ENCODE measurements at places on chromosomes 4 and X. TPM values are rescaled to one million over a fixed set of nuclear protein-coding genes. Genes with fewer than 3 reads are reported as not detected.

GRCh38 chr4:136573460-136573859 is 958.8 kb downstream of the PCDH18 start:
- DNase-seq, result no peak

DNA sequence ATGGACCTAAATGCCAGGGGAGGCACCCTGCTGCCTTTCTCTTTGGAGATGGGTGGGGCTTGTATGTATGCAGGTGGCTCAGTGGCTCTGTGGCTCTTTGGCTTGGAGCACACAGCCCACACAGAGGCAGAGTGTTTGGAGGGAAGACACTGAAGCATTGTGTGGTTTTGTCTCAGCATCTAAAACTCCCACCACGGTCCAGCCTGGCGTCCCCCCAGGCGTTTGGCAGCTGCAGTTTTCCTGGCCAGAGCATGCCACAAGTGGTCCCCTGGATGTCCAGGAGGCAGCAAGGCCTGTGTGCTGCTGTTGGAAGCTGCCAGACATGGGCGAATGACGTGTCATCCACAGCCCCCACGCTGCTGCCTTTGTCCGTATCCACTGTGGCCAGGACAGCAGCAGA is 32.2 kb upstream of the PSAPL1 start:
- DNase-seq, result peak; percentile 3

DNA sequence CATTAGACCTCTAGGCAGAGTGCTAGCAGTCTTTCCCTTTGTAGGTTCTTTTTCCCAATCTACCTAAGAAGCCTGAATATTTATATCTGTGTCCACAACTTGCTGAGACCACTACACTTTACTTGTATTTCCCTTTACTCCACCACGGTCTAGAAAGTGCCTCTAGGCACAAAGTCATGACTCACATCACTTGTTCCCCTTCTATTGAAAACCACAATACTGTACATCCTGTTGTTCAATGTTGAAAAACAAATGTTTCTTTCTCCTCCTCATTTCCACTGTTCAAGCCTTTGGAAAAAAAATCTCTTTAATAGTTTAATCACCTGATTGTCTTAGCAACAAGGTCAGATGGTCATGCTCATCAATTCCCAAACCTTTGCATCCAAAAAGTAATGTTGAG is 326.7 kb downstream of the GUCY2F start:
- peak; percentile 55 for DNase-seq

DNA sequence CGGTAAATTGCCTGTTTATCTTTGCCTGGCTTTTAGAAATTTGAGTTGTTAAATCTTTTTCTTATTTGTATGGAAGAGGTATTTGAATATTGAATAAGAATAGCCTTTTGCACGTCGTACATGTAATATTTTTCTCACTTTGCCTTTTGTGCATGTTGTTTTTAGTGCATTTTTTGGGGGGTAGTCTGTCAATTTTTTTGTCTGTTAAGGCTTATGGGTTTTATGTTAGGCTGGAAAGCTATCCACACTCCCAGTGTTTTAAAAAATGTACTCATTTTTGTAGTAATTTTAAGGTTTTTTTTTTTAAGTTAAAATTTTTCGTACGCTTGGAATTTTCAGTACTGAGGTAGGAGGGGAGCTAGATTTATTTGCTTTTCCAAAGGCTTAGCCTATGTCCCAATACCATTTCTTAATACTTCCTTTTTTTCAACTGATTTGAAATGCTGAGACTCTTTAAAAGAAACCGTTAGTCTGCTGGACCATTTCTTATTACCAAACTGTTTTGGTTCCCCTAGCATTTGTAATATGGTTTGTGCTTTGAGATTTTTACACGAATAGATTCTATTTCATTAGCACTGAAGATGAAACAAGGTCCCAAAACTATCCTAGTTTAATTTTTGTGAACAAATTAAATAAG is 1.3 kb downstream of the HERC5 start:
- DNase-seq, result no peak

DNA sequence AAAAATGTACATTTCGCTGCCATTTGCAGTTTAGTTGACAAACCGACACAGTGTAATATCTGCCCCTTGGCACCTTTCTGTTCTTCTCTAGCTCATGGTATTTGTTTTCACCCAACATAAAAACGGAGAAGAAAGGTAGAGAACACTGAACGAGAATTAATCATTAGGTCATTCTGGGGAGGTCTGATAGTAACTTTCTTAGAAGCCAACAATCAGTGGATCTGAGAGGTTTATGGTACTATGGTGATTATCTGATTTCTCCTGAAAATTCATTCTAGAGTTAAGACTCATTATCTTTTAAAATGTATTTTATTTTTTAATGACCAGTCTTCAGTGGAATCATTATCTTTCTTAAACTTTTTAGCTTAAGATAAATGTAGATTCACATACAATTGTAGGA is 8.5 kb downstream of the RAPGEF2 start:
- no peak for DNase-seq

- no peak for DNase-seq
These were observed 3.6 kb downstream of the ARHGAP24 start for GRCh38 chr4:85478576-85478975.

DNA sequence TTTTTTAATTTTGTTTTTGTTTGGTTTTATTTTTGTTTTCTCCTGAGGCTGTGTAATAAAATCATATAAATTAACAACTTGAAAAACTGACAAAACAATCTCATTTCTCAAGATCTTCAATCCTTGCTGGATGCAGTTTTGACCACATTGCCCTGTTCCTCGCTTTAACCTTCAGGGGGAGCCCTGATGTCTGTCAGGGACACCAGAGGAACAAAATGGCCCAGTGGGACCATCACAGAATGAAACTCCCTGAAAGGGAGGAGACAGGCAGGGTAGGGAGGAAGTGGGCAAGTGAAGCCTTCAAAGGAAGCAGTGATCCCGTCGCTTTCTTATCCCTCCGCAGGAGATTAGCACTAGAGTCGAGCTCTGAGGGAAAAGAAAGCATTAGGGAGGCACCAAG is 274.9 kb upstream of the LDB2 start:
- peak; percentile 58 for DNase-seq

DNA sequence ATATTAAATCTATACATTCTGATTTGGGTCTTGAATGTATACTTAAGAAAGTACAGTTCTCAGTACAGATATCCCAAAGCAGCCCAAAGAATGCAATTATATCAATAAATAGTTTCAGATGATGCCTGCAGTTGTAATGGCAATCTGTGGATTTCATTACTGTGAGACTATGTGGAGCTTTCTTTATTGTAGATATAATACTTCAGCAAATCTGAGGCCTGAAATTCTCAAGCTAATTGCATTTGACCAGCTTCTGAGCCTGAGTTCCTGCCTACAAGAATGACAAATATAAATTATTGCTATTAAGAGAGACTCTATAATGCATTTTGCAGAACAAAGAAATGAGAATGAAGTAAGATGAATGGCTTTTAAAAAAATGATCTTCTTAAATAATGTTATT is 320.3 kb downstream of the DKK2 start:
- DNase-seq, result no peak

DNA sequence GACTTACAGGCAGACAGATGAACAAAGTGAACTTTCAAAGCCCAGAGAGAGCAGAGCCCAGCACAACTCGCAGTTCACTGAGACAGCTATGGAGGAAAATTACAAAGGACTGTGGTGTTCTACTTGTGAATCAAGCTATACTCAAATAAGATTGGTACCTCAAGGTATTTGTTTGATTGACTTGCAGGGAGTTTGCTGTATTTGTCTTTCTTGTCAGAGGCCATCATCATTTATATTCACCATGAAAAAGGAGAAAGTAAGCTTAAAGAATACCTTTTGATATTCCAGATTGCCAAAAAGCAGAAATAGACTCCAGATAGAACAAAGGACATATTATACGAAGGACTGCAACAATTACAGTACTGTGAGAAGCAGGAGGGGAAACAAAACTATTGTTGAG is 1047.9 kb downstream of the RPA4 start:
- no peak for DNase-seq

DNA sequence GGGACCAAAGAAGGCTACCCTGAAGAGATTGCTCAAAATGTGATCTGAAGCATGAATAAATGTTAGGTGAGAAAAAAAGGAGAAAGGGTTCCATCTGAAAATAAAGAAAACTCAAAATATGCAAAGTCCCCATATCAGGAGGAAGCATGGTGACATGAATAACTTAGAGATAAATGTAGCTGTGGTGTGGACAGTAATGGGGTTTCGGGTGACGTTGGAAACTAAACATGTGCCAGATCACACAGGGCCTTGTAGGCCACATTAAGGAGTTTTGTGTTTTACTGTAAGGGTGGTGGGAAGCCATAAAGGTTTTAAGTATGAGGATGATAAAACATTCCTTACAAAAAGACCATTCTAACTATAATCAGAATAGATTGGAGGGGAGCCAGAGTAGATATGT is 40.3 kb upstream of the ACSL4 start:
- DNase-seq, result no peak

DNA sequence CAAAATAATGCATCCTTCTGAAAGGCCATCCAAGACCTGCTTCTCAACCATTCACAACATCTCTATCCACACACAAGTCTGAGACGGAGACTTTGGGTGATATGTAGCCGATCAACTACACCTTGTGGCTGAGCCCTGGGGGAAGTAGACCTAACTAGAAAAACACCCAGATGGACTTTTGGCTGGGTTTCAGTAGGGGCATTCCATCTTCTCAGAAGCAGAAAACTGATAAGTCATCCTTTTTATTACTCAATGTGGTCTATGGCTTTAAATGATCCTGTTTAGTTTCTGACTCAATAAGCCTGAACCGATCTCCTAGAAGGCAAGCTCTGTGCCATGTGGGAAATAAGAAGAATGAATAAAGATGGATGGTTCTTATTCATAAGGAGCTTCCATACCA is 82.5 kb upstream of the AFF2 start:
- DNase-seq, result no peak

GRCh38 chr4:8332891-8333331 is 63.4 kb downstream of the HTRA3 start:
- DNase-seq, result no peak

DNA sequence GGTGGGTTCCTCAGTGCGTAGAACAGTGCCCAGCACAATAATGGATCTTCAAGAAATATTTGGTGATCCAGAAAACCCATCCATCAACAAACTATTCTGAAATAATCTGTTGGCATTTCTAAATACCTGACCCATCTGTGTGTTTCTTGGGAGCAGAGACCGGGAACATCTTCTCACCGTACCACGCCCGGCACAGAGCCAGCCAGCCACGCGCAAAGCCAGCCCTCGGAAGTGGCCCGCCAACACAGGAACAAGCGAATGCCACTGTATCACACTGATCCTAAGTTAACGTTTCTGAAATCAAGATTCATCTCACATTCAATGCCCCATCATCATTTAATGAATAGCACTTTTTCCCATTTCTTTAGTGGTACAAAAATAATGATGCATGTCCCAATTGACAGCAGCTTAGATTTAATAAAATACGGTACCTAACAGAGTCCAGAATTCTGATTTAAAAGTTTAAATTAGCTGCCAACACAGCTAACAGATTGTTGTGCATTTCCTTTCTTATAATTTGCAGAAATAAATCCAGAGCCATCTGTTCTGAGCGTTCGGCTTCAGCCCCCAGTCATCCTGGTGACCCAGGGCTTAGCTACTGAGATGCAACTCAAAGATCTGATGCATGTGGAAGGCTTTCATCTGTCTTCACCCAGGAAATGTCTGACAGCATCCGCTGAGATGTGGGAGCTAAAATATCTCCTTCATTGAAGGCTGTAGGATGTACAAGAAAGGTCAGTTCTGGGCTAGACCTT is 44.2 kb downstream of the JAKMIP1 start:
- DNase-seq, result no peak

DNA sequence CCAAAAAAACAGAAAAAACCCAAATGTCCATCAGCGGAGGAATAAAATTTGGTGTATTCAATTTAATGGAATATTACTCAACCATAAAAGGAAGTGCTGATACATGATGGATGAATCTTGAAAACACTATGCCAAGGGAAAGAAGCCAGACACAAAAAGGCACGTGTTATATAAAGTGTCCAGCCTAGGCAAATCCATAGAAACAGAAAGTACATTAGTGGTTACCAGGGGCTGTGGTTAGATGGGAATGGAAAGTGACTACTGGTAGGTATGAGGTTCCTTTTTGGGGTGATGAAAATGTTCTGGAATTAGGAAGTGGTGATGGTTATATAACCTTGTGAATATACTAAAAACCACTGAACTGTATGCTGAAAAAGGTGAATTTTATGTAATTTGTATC is 3.5 kb upstream of the CDKL2 start:
- no peak for DNase-seq

GRCh38 chr4:45131020-45131419 is 404.7 kb upstream of the GNPDA2 start:
- DNase-seq, result no peak

DNA sequence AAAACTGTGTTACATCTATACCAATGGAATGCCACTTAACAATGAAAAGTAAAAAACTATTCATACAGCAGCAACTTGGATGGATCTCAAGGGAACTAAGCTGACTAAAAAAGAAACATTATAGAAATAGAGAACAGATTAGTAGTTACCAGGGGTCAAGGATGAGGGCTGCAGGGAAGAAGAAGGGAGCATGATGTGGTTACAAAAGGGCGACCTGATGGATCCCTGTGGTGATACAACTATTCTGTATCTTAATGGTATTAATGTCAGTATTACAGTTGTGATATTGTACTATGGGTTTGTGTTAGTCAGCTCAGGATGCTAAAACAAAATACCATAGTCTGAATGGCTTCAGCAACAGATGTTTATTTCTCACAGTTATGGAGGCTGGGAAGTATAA is 190.7 kb downstream of the ZNF674 start:
- no peak for DNase-seq

GRCh38 chr4:135123632-135124031 is 922.0 kb upstream of the PABPC4L start:
- DNase-seq, result no peak

GRCh38 chr4:110009550-110009949 is 96.9 kb downstream of the EGF start:
- DNase-seq, result no peak

Gene FAM9C
- not detected for total RNA-seq

Gene EDNRA
- 0.13 TPM for total RNA-seq

Gene NR3C2
- 0.67 TPM for total RNA-seq

Gene ATP11C
- 33.4 TPM for total RNA-seq

Gene TSPAN7
- total RNA-seq, result 1.1 TPM

Gene PROM1
- 3.1 TPM for total RNA-seq

Gene GLRA2
- not detected for total RNA-seq

Gene GPAT3
- total RNA-seq, result 97.1 TPM

Gene RXFP1
- 0.24 TPM for total RNA-seq

All from SK-MEL-5 (cell line).